ENCODE measurements at places on chromosomes 7 and 10. TPM values are rescaled to one million over a fixed set of nuclear protein-coding genes. Genes with fewer than 3 reads are reported as not detected.

CCL24 gene
- not detected for polyA plus RNA-seq

CCDC126 gene
- polyA plus RNA-seq, result 17.8 TPM

MYPN gene
- polyA plus RNA-seq, result 0.03 TPM

CYP2C19 gene
- polyA plus RNA-seq, result 0.12 TPM

UCN3 gene
- polyA plus RNA-seq, result 1.0 TPM

POLR2J2 gene
- polyA plus RNA-seq, result 4.4 TPM

PLXDC2 gene
- 32.9 TPM for polyA plus RNA-seq

SNX10 gene
- 20.6 TPM for polyA plus RNA-seq

ASAH2B gene
- polyA plus RNA-seq, result 15.2 TPM

CARD11 gene
- 1.1 TPM for polyA plus RNA-seq

COL17A1 gene
- 0.63 TPM for polyA plus RNA-seq

- no peak for DNase-seq
Measured at GRCh38 chr10:71995887-71996575, 31.8 kb downstream of the CHST3 start.

DNA sequence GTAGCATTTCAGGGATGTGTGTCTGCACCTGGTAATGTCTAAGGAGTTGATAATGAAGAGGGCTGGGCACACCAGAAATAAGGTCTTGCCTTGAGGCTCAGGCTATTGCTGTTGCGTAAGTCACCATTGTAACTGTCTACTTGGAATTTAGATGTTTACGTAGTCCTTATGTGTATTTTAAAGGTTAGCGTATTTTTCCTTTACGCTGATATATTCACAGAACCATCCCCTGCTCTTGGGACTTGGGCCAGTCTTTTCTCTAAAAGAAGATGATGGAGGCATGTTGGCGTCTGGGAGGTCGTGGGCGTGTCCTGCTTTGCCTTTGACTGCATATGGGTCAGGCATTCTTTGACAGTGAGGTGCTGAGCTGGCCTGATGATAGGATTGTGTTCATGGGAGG, 14.7 kb downstream of the WDR37 start:
- DNase-seq, result no peak

DNA sequence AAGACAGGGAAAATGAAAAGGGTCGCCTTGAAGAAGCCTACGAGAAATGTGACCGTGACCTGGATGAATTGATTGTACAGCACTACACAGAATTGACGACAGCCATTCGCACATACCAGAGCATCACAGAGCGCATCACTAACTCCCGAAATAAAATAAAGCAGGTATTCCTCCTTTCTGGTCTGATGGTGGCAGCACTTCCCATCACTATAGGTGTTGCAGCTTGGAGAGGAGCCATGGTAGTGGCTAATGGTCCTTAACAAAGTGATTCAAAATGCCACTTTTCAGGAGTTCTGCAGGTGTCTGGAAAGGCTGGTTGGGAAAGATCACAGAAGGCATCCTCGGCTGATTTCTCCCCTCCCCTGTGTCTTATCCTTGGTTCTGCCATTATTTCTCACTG, 22.1 kb downstream of the EXOC4 start:
- no peak for DNase-seq

DNA sequence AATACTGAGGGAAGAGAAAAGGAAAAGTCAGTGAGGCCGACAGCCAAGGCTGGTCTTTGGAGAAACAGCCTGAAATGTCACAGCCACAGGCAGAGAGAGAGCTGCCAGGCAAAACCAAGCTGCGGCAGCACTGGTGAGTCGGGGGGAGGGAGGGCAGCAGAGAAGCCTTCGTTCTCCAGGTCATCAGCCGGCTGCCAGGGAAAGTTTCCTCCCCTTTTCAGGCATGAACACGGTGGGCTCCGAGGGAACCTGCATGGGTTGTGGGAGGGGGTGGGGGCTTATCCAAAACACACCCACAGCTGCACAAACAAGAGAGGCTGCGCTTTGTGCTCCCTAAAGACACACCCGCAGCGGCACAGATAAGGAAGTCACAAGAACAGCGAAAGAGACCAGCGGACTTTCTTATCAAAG, 62.3 kb upstream of the NKX6-2 start:
- DNase-seq, result no peak

DNA sequence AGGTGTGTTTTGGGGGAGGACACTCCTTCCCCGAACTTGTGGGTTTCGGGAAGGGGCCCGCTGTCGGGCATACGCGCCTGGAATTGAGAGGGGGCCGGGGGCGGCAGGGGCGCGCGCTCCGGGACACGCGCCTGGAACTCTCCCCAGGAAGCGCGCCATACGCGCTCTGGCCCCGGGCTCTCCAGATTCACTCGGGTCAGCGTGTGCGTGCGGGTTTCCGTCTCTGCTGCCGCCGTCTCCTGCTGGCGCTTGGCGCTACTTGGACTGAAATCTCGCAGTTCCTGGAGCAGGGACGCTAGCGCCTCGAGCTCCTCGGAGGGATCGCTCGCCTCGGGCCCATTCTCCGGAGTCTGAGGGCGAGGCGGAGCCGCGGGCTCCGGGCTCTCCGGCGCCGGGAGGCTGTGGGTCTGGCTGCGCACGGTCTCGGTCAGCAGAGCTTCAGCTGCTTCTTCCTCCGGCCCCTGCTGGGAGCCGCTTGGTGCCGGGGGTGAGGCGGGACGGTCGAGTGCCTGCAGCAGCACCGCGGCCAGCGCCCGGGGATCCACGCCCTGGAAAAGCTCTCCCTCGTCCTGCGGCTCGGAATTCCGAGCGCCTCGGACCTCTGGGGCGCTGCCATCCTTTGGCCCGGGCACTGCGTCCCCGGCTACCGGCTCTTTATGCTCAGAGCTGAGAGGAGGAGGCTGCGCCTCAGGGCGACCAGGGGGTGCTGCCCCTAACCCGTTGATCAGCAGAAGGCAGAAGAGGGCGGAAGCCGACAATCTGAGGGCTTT, 1.1 kb downstream of the VGF start:
- no peak for DNase-seq

- DNase-seq, result no peak
Measured at GRCh38 chr7:150358433-150358832, 10.2 kb upstream of the REPIN1 start.

DNA sequence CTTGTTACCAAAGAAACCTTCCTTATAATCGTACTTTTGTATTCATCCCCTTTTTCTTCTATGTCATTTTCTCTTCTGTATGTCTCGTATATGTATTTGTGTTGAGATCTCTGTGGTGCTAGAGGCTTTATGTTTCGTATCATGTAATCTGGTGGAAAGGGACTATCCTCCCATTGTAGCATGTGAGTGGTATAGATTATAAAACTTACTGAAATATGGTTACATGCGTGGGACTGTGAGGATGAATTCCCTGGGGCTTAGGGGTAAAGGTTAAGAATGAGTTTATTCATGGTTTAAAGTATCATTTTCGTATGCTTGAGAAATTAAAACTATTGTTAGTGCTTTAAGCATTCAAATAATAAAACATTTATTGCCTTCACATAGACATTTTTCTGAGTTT, 141.9 kb downstream of the ANKRD7 start:
- DNase-seq, result no peak

GRCh38 chr10:103548581-103549348, 55.3 kb downstream of the NEURL1 start:
- DNase-seq, result no peak

DNA sequence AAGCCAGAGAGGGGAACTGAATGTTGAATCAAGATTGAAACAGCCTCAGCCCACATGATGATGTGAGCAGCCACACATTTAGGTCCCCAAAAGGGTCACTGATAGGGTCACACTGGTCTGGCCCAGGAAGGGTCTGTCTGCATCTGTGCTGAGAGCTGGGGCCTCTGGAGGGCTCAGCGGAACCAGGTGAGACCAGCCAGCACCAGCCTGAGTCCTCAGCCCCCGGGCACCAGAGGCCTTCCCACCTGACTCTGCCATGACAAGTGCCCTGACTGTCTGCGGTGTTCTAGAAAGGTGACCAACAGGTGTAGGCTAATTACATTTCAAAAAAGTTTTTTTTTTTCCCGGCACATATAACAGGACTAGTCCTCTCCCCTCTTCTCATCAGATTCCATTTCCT, 76.2 kb downstream of the WDR11 start:
- no peak for DNase-seq

DNA sequence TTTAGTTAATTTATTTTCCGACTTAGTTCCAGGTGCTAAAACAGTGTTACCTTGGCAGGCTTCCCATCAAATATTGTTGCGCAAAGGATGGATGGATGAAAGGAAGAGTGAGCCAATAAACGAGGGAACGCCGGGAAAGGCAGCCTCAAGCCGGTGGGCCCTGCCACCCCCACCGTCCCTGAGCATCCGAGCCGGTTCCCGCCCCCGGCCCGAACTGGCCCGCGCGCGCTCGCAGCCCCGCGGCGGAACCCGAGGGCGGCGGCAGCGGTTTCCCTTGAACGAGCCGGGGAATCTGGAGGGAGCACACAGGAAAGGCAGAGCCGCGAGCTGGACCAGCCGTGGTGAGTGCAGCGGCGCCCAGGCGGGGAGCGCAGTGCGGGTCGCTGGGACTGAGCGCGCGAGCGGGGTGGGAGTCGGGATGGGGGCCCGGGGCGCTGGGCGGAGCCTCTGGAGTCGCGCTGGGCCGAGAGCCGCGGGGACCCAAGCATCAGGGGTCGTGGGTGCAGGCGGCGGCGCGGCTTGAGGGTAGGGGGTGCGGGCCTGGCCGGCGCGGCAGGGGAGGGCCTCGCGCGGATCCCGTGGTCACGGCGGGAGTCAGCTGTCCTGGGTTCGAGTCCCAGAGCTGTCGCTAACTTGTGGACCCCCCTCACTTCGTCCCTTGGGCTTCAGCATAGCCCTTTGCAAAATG, at the start of gene AGK:
Gene AGK (plus strand): TSS at position 317 of the 688 bp plus-strand sequence. CDS start 4,057 bp downstream, outside the sequence.
- DNase-seq, result peak; percentile 82

DNA sequence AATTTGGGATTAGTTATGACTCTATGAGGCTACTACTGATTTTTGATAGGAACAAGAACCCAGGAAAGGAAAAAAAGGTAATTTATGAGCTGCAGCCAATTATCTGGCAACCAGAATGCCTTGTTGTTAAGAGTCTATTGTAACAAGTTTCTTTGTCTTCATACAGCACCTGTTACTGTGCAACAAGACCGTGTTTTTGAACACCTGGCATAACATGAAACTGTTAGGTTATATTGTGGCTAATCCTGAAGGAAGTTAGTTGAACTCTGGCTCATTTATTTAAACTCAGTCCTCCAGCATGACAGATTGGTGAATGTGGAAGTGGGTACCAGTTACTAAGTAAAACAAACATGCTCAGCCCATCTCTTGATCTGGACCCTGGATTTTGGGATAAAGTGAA, 33.0 kb downstream of the RALA start:
- no peak for DNase-seq

- DNase-seq, result no peak
Measured at GRCh38 chr7:44292876-44293560, 32.4 kb downstream of the CAMK2B start.

GRCh38 chr10:92990615-92991014, 70.0 kb upstream of the CYP26C1 start:
- DNase-seq, result no peak

DNA sequence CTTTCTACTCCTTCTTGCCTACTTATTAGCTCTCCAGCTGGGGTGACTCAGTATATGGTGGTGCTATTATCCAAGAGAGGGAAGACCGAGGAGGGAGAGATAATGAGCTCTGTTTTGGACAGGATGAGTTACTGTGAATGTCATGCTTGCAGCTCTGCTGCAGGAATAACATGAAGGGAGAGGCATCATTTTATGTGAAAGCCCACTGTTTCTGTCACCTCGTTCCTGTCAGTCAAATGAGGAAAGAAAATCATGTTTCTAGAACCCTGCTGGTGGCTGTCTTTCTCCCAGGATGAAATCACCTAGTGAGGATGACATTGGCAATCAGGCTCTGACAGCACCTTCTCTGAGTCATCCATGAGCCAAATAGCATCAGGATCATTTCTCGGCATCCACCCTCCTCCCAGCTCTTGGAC, 1291.6 kb upstream of the AUTS2 start:
- DNase-seq, result no peak

- no peak for DNase-seq
Measured at GRCh38 chr10:1558906-1559305, 178.4 kb downstream of the ADARB2 start.

DNA sequence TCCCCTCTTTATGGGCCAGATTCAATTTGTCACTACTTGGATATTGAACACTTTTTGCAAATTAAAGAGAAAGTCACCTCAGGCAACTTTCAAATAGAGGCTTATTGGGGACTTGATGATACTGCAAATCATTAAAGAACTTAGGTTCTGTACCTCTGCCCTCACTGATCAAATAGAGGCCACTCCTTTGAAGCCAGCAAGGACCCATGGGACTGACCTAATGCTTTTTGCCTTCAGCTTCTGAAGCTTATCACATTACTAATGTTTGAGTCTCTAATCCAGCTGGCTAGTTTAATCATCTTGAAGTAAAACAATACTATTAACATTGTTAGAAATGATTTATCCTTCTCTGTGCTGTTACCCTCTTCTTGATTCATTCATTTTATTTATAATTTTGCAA, 93.0 kb upstream of the ZNF800 start:
- DNase-seq, result no peak

DNA sequence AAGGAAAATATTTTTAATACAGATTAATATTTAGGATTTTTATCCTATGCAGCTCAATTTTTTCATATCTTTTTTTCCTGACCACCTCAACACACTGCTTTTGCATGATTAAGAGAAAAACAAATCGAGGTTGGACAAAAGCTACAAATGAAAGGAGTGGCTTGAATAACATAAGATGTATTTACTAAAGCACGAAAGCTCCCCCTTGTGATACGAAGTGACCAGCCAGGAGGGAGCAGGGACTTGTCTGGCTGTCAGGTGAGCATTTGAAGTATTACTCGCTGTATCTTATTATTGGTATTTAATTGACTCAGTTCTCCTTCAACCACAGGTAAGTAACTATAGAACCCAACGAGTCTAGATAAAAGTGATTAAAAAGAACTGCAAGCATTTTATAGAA, 265.2 kb upstream of the PHF14 start:
- DNase-seq, result peak; percentile 38

DNA sequence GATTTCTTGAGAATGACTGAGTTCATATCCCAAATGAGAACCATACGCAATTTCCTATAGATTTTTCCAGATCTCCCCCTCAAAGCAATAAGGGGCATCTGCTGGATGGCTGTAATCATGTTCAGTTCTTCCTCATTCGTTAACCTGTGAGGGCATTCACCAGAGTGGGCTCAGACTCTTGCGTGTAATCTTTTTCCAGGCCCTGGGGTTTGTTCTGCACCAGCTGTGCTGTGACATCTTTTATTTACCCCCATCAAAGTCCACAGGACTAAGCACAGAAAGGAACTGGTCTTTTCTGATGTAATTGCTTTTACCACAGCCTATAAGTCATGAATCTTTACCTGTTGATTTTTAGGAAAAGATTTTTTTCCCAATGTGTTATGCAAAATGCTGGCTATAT, 27.9 kb upstream of the ITGA8 start:
- no peak for DNase-seq

DNA sequence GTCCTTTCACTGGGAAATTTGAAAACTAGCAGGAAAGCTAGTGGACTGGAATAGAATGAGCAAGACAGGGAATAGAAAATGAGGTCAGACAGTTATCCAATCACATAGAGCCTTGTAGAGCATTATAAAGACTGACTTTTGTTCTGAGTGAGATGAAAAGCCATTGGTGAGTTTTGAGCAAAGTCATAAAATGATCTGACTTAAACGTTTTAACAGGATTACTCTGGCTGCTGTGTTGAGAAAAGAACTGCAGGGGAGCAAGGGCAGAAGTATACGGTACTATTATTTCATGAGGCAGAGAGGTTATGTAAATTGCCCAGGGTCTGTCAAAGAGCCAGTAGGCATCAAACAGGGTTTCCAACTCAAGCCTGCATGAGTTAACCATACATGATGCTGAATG, 393.4 kb downstream of the TFEC start:
- no peak for DNase-seq

- DNase-seq, result no peak
Measured at GRCh38 chr7:37408291-37409228, 40.1 kb downstream of the ELMO1 start.

- no peak for DNase-seq
Measured at GRCh38 chr7:18740579-18740988, 245.0 kb downstream of the HDAC9 start.
